Globus pallidus (tissue), 1 donor: ENCODE measurements at places on chromosomes 1 and 21.

GRCh38 chr1:37883671-37884070, 24.3 kb upstream of the MTF1 start:
- no peak for DNase-seq

DNA sequence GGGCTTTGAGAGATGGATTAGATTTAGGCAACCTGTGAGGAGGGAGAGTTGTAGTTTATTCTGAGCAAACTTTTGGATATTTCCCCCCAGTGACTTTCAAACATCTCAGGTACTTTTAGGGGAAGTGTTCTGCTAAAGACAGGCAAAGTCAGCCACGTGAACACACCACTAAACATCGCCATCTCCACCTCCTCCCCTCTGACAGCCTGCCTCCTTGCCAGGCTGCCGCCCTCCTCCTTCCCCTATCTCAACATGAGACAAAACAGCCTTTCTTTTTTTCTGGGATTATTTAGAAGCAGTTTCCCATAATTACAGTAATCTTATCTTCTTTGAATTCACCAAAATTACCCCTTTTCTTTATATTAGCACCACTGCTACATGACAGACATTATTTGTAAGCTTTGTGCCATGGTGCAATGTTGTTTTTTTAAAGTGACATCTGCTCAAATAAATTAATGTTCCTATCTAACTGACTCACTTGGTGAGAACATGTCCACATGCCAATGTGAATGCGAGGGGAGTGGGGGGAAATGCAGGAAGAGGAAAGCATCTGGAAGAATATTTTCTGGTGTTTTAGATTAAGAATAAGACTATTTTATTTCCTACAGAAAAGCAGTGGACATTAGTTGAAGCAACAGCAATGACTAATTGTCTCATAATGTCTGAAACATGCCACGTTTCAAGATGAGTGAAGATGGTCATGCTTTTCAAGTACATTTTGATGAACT, 147.8 kb upstream of the ATP1B1 start:
- no peak for DNase-seq

DNA sequence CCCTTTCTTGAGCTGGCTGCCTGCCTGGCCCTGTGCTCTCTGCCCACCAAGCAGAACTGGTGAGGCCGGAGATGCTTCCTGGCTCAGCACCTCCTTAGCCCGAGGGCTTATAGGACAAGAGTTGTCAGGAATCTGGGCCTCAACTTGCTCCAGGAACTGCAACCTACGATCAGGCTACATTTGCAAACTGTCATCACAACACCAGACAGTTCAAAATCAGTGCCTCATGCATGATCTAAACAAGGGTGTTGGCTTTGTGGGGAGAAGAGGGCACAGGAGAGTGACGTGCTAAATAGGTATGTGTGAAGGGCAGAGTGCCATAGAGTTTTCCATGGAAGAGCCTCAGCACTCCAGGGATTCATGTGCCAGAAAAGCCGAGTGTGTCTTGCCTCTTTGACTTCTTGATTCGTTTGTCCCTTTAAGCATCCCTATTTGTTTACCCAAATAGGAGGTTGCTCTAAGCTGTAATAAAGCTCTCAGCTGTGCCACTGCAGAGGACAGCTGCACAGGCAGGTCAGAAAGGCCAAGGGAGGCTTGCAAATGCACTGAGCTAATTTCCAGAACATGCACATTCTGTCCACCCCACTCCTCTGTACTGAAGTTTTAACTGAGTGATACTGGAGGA, 30.2 kb upstream of the NEK2 start:
- DNase-seq: no peak

DNA sequence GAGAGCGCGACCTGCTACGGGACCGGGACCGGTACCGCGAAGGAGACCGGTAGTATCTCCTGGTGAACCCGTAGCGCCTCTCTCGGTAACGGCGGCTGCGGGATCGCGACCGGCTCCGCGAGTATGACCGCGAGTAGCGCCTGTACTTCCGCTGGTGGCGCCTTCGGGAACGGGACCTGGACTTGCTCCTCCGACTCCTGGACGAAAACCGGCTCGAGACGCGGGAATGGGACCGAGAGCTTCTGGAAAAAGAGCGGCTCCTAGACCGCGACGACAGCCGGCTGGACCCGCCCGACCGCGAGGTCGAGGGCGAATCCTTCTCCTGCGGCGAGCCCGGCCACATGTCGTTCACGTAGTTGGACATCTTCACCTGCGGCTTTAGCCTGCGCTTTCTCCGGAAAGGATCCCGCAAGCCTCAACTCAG, 642 bp downstream of the RSRP1 start:
- no peak for DNase-seq

DNA sequence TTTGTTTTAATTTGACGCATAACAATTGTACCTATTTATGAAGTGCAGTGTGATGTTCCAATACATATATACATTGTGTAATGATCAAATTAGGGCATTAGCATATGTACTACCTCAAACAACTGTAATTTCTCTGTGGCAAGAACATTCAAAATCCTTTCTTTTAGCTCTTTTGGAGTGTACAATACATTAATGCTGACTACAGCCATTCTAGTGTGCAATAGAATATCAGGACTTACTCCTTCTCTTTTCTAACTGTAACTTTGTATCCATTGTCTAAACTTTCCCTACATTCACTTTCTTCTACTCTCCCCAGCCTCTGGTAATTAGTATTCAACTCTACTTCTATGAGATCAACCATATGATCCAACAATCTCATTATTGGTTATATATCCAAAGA, 1177.4 kb downstream of the KCNT2 start:
- no peak for DNase-seq

- no peak for DNase-seq
Observed at GRCh38 chr21:45935628-45936027, 45.9 kb upstream of the COL6A1 start.

- no peak for DNase-seq
Observed at GRCh38 chr1:93614541-93614940, 67.1 kb downstream of the BCAR3 start.

GRCh38 chr1:96510391-96510790, 211.2 kb upstream of the PTBP2 start:
- DNase-seq: no peak

DNA sequence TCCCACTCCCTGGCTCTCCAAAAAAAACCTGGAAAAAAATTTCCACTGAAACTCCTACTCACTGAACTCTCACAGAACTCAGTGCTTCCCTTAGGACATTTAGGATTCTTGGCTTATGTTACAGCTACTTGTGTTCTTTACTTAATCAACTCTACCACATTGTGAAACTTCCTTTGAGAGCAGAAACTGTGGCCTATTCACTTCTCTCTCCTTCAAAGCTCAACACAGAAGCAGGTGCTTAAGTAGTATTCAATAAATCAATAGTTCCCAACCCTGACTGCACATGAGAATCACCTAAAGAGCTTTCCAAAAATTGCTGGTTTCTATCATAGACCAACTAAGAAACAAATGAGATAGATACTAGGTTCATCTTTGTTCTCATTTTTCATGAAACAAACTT, 67.9 kb upstream of the DMRTA2 start:
- DNase-seq: no peak

GRCh38 chr1:64691626-64692025, 53.2 kb upstream of the RAVER2 start:
- no peak for DNase-seq

DNA sequence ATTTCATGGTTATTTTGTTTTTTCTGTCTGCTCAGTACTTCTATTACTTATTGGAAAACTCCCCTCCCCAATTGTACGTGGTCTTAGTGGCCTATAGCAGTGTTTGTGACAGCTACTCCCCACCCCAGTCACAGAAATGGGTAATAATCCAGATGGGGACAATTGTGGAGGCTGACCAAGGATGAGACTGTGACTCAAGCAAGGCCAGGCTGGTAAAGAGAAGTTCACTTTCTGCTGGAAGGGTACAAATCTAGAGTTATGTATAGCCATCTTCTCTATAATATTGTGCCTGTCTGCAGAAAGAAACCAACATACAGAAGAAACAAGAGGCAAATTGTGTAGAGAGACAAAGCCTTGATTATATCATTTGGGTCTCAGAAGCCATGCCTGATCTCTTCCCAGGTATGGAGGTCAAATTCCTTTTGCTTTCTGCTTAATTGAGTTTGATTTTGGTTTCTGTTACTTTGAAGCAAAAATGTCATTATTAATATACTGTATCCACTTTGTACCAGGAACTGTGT, 270.4 kb downstream of the HLX start:
- DNase-seq: no peak

DNA sequence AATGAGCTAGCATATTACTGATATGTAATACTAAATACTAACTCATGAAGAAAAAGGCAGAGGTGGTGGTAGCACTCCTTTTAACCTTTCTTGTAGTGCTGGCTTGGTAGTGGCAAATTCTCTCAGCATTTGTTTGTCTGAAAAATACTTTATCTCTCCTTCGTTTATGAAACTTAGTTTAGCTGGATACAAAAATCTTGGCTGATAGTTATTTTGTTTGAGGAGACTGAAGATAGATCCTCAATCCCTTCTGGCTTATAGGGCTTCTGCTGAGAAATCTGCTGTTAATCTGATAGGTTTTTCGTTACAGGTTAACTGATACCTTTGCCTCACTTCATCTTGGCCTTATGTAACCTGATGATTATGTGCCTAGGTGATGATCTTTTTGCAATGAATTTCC, 87.8 kb downstream of the LYPLAL1 start:
- DNase-seq: no peak

GRCh38 chr21:26717146-26717739, 128.0 kb downstream of the ADAMTS1 start:
- peak; percentile 17 for DNase-seq

- no peak for DNase-seq
Observed at GRCh38 chr1:64162151-64162550, 41.3 kb upstream of the UBE2U start.

DNA sequence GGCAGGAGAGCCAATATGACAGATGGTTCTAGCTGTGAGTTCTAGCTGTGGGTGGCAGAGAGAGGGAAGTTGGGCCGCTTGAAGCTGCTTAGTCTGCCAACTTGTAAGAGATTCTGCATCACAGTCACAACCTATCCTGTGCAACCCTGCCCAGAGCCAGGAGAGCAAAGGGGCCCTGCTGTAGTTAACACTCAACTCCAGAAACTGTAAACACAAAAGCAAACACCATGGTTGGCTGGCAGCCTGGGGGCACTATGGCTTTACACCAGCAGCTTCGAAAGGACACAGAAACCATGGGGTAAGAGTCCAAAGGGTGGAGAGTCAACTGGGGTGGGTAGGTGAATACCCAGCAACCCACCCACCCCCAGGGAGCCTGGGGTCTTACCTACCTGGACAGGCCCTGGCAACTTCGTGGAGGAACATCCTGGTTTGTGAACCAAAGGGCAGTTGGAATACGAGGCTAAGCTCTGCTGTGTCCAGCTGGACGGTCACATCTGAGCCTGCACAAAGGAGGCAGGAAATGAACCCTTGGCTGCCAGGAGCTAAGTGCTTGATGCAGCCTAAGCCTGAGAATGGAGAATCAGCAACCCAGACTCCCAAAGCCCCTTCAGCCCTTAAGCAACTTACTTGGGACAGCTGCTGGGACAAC, 6.4 kb downstream of the INPP5B start:
- no peak for DNase-seq

DNA sequence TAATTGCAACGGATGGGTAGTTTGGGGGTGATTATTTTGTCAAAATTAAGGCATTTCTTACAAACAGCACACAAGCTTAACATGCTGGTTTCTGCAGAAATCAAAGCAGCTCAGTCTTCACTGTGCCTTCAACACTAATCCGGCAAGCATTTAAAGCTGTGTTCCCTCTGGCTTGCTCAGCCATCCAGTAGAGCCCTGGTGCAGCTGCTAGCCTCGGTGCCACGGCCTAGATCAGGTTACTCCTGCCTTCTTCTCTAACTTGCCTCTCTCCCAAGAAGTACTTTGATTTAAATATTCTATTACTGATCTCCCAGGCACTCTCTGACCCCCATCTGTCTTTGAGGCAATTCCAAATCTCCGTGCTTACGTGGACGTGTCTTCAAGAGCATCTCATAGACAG, 85.6 kb downstream of the GREM2 start:
- DNase-seq: no peak
